ENCODE measurements at places on chromosomes 6 and 20. TPM values are rescaled to one million over a fixed set of nuclear protein-coding genes. Genes with fewer than 3 reads are reported as not detected.
A peak's percentile ranks its signal among the peaks of the same experiment; 100 is the strongest.

Gene ZNF311
- polyA plus RNA-seq = 2.4 TPM

Gene SYNGAP1
- 30.5 TPM for polyA plus RNA-seq

Gene ADGB
- polyA plus RNA-seq = not detected

DNA sequence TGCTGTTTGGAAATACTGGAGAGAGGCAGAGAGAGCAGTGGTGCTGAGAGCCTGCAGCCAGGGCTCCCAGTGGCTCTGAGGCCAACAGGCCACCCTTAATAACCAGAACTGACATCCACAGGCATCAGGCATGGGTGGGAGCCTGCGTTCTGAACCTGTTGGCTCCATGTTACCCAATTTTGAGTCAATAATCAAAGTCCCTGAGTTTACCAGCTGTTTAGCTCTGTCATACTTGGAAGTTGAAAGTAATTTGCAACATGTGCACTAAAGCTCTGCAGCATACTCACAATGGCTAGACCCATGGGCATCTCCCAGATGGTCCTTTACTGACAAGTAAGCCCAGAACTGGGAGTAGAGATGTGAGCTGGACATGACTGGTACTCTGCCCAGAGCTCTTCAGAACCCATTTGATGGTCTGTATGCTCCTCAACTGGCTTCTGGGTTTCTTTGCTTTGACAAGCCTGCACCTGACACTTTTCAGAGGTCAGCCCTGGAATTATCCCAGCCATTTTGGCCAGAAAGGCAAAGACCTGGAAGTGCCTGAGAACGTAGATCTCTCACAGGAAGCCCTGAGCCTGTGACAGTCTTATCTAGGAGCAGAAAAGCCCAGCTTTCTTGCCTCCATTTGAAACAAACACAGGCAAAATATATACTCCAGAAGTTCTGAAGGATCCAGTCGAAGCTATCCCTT, 122.4 kb upstream of the CITED2 start:
- DNase-seq = no peak

DNA sequence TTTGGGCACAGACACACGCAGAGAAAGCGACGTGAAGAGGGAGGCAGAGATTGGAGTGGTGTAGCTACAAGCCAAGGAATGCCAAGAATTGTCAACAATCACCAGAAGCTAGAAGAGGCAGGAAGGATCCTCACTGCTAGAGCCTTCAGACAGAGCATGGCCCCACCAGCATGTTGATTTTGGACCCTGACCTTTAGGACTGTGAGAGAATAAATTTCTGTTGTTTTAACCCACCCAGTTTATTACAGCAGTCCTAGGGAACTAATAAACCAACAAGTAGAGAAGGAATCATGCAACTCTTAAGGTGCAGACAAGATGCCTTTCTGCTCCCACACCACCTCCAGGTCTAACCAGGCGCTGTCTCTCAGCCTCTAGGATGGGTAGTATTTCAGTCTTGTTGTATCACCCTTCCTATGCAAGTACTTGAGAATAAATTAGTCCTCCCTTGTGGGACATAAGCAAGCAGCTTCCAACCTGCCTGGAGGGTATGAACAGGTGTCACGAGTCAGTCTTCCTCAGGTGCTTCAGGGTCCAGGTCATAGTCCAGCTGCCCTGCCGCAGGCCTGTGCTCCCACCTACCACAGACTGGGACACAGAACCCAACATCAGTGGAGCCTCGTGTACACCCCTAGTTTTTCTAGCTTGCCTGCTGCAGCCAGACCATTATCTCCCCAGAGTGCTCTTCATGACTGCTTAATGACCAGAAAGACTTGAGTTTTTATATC, 46.4 kb upstream of the CCN2 start:
- DNase-seq = no peak

GRCh38 chr20:16562259-16562658, 11.0 kb downstream of the KIF16B start:
- DNase-seq = no peak

- no peak for DNase-seq
Measured at GRCh38 chr6:106064756-106065155, 21.4 kb upstream of the PRDM1 start.

DNA sequence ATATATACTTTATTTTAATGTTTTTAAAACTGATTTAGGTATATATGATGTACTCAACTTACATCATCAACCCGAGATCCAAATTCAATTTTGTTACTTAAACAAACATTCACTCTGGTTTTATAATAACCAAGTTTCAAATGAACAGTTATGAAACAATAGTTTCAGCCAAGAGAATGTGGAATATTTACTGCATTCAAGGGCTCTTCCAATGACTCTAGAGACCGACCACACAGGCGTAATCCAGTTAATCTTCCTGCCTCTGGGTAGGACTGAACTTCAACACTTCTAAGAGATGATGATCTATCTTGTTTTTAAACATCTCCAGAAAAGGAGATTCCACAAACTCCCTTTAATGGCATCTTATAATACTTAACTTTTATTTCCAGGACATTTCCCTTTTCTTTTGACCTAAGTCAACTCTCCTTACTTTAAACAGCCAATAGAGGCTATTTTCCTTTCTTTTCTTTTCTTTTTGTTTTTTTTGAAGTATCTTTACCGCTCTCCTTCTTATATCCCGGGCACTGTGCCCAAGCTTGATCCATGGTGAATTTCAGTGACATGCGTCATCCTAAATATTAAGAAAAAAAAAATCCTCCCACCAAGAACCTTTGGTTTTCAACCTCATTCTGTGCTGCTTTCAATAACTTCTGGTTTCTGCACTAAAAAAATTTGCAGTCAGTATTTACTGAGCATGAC, 110.1 kb downstream of the KIF13A start:
- DNase-seq = peak; percentile 47

DNA sequence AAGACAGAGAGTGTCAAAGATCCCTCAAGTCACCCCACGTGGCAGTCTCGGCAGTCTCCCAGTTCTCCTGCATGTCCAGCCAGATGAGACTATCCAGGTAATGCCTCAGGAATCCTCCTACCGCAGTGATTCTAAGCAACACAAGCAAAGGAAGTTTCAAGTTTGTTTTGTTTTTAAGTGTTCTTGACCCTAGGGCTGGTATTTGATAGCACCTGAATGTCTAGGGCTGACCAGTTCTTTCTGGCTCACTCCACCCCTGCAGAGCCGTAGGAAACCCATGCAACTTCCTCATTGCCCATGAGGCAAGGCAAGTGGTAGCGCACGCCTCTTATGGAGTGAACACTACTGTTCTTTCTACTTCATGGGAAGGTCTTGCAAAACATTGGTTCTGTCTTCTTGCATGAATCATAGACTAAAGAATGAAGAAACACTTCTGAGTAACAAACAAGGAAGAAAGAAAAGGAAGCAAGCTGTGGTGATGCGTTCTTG, 24.8 kb upstream of the FOXQ1 start:
- DNase-seq = no peak

DNA sequence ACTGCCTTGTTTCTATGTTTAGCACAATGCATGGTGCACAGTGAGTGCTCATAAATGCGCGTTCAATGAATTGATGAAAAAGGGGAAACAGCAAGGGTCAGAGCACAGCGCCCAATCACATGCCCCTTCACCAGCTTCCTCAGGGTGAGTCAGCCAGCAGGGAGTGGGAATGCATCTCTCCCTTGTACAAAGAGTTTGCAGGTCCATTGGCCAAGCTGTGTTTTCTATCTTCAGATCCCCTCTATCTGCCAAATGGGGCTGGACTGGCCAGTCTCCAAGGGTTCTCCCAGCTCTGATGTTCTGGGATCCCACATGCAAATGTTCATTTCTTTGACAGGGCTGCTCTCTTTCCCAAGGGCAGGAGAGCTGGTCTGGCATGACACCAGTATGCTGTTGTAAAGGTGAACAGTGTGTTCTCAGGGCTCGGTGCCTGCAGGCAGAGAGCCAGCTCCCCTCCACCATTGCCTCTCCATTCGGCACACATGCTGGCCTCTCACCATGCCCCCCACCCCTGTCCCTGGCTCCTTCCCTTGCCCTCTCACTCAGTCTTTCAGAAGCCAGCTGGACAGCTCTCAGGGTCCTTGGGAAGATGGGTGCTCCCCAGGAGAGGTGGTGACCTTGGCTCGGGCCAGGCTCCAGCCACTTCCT, 25.0 kb downstream of the ANGPT4 start:
- no peak for DNase-seq

GRCh38 chr20:52060794-52061714, 130.5 kb downstream of the ZFP64 start:
- peak; percentile 25 for DNase-seq

- peak; percentile 66 for DNase-seq
Measured at GRCh38 chr20:37395921-37396415, 50.0 kb downstream of the SRC start.

- no peak for DNase-seq
Measured at GRCh38 chr20:5884465-5885335, 65.6 kb downstream of the TRMT6 start.
